Stimulated activated CD8-positive, alpha-beta memory T cell treated with anti-CD3 and anti-CD28 coated beads, Interleukin-7, amount 100 ng/mL, for 1 hour (primary cell): ENCODE measurements at places on chromosomes 2 and 18.

DNA sequence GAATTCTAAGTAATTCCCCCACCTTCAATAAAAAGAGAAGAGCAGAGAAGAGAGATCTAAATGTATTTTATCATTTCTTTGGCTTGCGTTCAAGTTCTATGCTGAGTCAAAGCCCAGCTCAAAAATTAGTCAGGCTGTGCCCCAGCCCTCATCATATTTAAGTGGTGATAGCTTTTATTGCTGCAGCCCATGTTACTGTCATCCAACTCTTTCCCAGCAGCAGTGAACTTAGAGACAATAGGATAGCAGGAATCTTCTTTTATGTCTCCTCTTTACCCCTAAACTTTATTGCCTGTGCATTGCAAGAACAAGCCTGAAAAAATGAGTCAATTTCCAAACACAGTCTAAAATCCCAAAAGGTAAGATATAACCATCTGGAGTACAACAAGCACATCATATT is 1599.3 kb upstream of the PIK3C3 start:
- no peak for DNase-seq

DNA sequence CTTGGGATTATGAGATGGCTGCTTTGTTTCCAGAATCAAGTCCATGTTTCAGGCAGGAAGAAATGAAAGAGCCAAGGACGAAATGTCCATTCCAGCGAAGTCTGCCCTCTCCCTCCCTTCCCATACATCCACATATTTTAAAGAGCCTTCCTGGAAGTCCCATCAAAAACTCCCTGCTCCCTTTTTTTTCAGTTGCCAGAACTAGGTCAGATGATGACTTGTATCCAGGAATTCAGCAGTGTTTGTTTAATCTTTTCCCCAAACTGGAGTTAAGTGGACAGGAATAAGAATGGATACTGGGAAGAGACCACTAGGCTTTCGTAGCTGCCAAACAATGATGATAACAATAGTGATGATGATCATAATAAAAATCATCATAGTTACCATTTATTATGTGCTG is 198.7 kb downstream of the MEIS1 start:
- no peak for DNase-seq

- DNase-seq, result no peak
Measured at GRCh38 chr2:163312713-163313112, 423.1 kb downstream of the FIGN start.

DNA sequence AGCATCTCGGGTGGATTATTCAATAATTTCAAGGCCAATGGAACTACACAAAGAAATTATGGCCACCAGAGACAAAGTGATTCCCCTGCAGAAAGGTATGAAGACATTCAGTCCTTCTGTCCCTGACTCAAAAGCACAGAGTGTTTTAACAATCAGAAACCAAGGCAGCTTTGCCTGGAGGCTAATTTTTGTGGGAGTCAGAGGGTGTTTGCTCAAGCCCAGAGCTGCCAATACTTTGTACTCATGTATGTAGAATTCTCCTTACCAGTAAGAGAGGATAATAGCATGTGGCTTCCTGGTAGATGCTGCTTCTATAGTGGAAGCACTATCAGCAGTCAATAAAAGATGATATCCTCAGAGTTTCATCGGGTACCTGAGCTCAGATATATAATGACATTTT is 178.4 kb downstream of the KCNE4 start:
- DNase-seq, result no peak

DNA sequence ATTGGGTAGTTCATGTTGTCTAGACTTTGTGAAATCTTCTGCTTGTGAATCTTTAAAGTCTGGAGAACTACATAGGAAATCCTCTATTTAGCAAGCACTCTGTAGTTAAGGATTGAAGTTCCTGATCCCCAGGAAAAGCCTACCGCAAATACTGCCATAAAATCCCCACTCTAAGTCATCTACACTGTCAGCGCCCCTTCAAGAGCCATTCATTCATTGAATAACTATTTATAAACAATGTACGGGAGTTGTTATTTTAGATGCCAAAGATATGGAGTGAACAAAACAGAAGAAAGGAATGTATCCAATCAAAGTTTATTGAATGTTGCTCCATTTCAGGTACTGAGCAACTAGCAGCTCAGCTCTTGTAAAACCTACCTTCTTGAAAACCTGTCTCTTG is 36.5 kb upstream of the SLC39A10 start:
- DNase-seq, result no peak

- no peak for DNase-seq
Measured at GRCh38 chr2:64678771-64679590, 25.3 kb upstream of the SERTAD2 start.

DNA sequence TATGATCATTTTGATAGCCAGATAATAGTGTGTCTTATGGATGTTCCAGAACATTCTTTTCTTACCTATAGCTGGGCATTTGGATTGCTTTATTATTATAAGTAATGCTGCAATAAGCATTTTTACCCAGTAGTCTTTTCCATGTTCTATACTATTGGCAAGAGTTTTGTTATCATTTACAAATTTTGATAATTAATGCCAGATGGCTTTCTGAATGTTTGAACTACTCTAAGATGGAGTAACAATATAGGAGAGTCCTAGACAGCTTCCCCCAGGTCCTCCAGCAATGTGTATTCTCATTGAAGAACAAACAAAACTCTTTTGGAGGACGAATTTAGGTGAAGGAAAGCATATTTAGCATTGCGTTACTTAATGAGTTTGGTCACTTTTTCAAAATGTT is 73.0 kb downstream of the INPP4A start:
- DNase-seq, result no peak

GRCh38 chr2:212672186-212672585 is 133.6 kb upstream of the ERBB4 start:
- no peak for DNase-seq

- DNase-seq, result no peak
Measured at GRCh38 chr2:980176-980575, 29.5 kb downstream of the SNTG2 start.

GRCh38 chr2:148814860-148815419 is 60.1 kb upstream of the KIF5C start:
- no peak for DNase-seq

GRCh38 chr18:62327977-62328376 is 2.9 kb downstream of the TNFRSF11A start:
- DNase-seq, result no peak

GRCh38 chr2:60811491-60812375 is 55.7 kb downstream of the PAPOLG start:
- DNase-seq, result no peak

DNA sequence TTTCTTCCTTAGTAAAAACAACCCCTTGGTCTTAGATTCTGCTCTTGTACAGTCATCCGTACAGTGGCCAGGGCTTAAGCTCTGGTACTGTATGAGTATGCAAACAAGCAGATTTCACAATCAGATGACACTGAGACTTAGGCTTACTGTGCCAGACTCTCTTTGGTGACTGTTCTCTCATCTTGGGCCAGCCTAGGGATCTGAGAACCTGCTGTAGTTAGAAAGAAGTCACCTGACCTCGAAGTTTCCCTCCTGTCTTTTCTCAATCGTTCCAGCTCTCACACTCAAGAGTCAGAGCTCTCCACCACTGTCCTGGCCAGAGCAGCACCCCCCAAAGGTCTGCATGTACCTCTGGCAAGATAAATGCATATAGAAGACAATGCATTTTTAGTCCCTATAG is 63.2 kb downstream of the ZEB2 start:
- DNase-seq, result no peak

- DNase-seq, result no peak
Measured at GRCh38 chr2:22944143-22944542, 440.8 kb upstream of the KLHL29 start.

DNA sequence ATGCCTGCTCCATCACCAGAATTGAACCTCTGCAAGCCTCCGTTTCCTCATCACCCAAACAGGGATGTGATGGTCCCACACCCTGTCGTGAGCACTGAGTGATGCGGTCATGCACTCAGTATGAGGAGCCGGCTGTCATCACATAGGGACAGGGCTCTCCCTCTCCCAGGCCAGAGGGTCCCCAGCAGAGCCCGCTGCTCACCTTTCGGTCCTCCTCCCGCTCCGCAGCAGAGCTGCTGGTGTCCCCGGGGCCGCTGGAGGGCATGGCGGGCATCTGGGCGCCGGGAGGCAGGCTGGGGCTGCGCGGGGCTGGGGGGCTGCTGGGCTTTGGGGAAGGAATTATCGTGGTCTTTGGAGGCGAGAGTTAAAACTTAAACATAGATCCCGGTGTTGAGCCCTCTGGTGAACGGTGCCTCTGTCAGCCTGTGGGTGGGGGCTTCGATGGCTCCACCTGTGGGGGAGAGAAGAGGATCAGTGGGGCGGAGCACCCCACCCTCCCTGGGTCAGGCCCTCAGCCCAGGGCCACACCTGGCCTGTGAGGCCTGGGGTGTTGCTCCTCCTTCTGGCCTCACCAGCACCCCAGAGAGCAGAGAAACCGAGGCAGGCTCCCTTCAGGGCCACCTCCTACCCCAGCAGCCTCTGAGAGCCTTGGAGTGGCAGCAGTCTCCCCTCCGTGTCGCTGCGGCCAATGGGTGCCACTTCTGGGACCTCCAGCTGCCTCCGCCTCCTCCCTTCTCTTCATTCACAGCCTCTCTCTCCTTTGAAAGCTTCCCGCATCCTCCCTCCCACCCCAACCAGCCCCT is 27.8 kb downstream of the DNMT3A start:
- DNase-seq, result no peak

DNA sequence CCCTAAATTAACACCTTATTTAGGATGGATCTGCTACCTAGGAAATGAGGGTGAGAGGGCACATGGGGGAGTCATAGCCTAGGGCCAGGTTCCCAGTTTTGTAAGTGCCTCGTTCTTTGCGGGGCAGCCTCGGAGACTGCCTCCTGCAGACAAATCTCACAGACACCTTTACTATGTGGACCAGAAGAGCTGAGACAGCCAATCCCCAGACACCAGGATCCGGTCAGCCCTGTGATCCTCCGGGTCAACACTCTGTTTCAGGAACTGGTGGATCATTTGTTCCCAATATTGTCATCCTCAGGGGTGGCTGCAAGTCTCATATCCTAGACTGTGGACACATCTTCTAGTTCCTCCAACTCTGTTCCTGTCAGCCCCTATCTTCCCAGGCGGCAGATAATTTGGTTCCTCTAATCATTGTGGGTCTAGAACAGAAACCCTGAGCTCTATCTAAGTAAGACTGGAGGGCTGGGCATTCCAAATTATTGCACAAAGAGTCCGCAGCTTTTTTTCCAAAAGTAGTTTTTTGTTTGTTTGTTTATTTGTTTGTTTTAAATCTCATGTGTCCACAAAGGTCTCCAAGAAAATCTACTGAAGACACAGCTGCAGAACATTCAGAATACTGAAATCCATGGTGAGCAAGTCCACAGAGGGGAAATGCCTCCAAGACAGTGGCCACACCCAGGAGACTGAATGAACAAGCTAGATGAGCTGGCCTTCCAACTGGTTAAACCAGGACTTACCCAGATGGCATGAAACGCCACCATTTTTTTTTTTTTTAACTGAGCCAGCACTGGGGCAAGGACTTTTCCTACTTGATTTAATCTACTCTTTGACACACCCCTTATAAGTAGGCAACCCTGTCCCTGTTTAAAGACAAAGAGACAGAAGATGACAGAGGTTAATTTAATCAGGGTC is 6.2 kb upstream of the GDF7 start:
- no peak for DNase-seq

DNA sequence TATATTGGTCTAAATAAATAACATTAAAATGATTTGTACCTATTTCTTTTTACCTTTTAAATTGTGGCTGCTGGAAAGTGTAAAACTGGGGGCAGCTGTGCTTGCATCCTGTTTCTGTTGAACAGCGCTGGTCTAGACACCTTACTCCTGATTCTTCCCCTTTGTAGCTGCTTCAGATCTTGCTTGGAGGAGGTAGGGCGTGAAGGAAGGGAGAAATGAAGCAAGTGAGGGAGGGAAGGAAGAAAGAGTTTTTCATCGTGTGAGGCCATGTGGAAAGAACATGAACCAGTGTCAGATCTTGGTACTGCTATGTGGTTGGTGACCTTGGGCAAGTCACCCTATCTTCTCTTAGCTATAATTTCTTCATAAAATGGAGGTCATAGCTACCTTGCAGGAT is 89.0 kb upstream of the SEC11C start:
- no peak for DNase-seq

GRCh38 chr2:236919209-236919608 is 166.5 kb upstream of the COPS8 start:
- DNase-seq, result no peak

DNA sequence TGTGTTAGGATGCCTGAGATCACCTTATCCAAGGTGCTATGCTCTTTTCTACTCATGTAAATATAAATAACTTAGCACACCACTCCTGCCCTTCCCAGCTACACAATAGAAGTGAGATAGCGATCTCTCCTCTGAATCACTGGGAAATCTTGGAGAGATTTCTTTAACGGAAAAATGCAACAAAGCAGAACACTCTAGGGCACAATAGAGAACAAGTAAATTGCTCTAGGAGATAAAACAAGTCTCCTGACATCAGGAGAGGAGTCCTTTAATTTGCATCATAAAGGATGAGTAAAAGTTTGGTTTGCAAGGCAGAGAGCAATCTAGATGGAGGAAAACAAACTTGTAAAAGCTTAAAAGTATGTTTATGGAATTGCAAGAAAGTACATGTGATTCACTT is 224.1 kb downstream of the PAX3 start:
- no peak for DNase-seq

DNA sequence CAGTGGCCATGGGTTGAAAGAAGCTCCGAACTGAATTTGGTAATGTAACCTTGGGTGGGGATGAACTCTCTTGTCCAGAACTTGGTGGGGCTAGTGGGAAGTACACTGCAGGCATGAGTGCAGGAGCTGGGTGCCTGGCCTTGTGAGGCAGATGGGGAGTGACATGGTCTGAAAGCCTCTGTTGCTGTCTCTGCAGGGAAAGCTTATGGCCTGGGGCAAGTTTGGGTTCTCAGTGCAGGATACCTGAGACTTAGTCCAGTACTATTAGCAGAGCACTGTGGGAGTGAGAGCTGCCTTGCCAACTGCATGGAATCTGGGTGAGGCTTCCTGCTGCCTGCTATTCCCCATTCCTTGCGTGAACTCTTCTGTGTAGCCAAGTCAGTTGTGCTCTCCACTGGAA is 1620.9 kb upstream of the NXPH2 start:
- no peak for DNase-seq

- DNase-seq, result no peak
Measured at GRCh38 chr2:190103144-190103543, 40.6 kb upstream of the MSTN start.

- DNase-seq, result no peak
Measured at GRCh38 chr18:8045884-8046281, 478.8 kb downstream of the PTPRM start.

- no peak for DNase-seq
Measured at GRCh38 chr2:191660575-191660974, 17.4 kb upstream of the NABP1 start.

DNA sequence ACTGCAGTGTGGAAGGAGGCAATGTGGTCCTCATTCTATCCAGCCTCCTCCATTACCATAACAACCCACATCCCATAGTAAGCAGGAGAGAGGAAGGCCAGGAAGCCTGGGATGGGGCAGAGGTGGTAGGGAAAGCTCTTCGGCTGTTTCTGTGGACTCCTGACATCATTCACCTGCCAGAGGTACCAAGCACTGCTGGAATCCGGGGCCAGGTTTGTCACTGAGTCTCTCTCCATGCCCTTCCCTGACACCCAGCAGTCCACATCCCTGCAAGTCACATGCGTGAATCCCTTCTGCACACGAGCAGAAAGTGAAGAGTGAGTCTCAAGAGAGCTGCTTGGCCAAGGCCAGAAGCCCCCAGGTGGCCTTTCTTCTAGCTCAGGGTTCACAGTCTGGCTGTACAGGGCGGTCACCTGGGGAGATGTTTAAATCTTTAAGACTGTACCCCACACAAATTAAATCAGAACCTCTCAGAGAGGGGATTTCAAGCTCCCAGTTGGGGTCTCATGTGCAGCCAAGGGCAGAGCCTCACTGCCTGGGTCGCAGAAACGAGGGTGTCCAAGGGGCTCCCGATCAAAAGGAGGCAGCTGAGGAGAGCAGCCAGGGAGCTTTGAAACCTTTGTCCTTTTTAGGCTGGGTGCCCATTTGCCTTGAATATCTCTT is 94.2 kb downstream of the ARMC9 start:
- DNase-seq, result no peak
